GM10248 (cell line): ENCODE measurements at places on chromosomes 5 and 9.

GRCh38 chr9:121771851-121772599, 120.6 kb downstream of the DAB2IP start:
- DNase-seq = no peak

DNA sequence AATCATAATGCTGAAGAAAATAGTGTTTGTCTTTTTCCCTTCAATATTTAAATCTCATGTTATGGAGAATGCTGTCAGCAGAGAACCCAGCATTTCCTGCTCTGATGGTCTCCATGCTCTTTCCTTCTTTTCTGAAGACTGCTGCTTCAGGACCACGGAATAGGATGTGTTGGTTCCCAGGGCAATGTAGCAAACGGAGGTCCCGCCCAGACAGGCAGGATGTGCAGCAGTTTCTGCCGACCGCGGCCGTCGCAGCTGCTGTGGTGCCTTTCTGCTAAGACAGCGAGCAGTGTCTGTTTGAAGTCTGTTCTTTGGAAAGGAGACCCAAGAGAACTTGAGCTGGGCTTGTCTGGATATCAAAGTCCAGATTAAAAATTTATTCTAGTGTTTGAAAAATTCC, 654.3 kb downstream of the CCDC171 start:
- no peak for DNase-seq

DNA sequence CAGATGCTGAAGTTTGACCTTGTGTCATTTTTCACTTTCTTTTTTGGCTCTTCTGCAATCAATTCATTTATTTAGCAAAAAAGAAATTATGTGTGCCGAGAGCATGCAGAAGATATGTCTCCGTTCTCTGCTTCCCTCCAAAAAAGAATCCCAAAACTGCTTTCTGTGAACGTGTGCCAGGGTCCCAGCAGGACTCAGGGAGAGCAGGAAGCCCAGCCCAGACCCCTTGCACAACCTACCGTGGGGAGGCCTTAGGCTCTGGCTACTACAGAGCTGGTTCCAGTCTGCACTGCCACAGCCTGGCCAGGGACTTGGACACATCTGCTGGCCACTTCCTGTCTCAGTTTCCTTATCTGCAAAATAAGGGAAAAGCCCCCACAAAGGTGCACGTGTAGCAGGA, 2.4 kb downstream of the FGFR4 start:
- no peak for DNase-seq

GRCh38 chr5:78095125-78095524, 199.4 kb downstream of the AP3B1 start:
- no peak for DNase-seq

DNA sequence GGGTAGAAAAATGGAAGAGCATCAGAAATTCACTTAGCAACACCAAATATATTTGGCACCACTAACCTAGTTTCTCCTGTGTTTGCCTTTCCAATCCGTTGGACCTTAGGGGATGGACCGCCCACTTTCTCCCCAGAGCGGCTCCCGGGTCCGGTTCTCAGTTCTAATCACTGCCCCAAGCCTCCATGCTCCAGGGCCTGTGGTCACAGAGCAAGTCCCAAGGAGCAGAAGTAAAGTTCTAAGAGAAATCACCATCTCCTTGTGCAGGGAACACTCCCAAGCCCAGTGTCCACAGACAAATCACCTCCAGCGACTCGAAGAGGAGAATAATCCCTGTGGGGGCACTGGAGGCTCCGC, 728 bp upstream of the SLC1A1 start:
- DNase-seq = no peak

DNA sequence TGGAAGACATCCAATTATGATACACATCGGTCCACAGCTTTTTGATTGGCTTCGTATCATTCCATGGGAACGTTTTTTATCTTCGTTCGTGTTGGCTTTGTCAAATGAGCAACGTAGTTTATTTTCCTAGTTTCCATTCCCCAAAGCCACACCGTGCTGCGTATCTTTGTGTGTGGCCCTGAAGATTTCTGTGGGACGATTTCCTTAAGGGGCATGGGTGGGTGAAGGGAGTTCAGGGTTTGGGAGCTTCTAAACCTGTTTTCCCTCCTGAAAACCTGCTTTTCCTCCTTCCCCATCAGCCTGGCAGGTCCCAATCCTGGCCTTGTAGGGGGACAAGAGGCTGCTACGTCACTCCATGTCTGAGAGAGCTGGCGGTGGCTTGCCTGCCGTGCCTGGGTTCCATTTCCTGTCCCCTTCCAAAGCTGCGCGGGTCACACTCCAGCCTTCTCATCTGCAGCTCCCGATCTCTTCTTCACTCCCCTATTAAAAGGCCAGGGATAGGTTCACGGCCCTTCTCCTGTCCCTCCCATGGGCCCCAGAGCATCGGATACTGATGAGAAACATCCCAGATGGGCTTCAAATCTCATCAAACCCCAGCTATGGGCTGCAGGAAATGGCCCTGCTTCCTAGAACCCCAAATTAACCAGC, 23.5 kb upstream of the ASS1 start:
- no peak for DNase-seq

GRCh38 chr9:91359083-91359482, 2.6 kb downstream of the AUH start:
- DNase-seq = no peak

DNA sequence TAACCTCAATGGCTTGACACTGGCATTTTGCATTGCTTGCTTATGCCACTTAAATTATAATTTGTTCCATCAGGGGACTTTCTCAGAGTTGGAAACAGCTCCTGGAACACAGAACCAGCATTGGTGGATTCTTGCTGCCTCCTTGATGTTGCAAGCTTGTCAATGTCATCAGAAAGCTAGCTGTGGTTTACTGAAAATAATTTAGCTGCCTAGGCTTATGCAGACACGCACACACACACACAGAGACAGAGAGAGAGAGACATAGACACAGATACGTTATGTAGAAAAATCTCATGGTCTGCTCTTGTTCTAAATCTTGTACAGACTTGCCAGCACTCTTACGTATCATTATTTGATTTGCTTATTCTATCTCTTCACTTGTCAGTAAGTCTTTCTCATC, 78.0 kb downstream of the HMHB1 start:
- no peak for DNase-seq

- no peak for DNase-seq
Measured at GRCh38 chr9:116075191-116075590, 78.4 kb upstream of the PAPPA start.
